ENCODE measurements at places on chromosomes 6 and 20. TPM values are rescaled to one million over a fixed set of nuclear protein-coding genes. Genes with fewer than 3 reads are reported as not detected.

DNA sequence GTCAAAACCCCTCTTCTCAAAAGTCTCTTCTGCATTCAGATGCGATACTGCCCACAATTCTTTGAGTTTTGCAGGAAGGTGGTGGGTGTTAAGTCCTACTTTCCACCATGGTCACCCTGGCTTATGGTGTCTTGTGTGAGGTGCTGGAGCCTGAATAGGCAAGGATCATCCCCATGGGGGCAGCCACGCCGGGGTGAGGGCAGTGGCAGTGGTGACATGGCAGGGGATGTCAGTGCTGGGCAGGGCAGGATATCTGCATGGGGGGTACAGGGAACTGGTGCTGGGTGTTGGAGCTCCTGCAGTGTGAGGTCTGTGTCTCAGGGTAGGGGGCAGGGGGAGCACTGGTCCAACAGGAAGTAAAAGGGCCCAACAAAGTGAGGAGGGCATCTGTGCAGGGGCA is 2.3 kb downstream of the MAS1 start:
- DNase-seq, result no peak

The GRM1 gene
- polyA plus RNA-seq, result not detected

GRCh38 chr6:29447670-29448069 is 8.6 kb downstream of the OR10C1 start:
- no peak for DNase-seq

DNA sequence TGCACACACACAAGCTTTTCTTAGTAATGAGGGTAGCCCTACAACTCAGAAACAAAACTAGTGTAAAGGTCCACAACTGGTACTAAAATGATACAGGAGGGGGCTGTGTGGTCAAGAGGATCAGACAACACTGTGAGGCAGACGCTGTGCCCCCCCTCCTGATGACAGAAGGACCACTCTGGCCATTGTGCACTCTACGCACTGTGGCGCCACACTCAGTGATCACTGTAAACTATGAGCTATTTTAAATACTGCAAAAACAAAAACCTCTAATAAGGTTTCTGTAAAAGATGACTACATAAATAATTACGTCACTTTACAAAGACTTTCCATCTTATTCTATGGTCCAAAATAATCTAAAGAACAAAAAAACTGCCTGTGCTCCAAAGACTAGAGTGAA is 96.1 kb downstream of the SLC23A2 start:
- no peak for DNase-seq

The PRL gene
- 0.04 TPM for polyA plus RNA-seq

- no peak for DNase-seq
These were observed 570.4 kb upstream of the EYS start for GRCh38 chr6:66277400-66277799.

- DNase-seq, result no peak
These were observed 16.3 kb upstream of the SERPINB9 start for GRCh38 chr6:2919401-2919800.

- DNase-seq, result no peak
These were observed 1265.4 kb upstream of the GJE1 start for GRCh38 chr6:140867336-140867735.

GRCh38 chr6:34004706-34005105 is 141.2 kb downstream of the GRM4 start:
- no peak for DNase-seq

DNA sequence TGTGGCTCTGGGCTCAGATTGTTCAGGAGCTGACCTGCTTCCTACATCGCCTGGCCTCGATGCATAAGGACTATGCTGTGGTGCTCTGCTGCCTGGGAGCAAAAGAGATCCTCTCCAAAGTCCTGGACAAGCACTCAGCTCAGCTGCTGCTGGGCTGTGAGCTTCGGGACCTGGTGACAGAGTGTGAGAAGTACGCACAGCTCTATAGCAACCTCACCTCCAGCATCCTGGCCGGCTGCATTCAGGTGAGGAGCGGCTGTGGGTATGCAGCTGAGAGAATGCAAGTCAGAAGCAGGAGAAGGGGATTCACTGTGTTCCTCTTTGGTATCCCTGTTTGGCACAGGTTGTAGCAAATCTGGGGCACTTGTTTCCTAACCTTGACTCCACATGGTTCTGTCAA is 17.9 kb downstream of the CUL9 start:
- peak; percentile 32 for DNase-seq

The SLPI gene
- polyA plus RNA-seq, result 82.3 TPM

- DNase-seq, result no peak
These were observed 28.3 kb downstream of the SAYSD1 start for GRCh38 chr6:39086711-39087110.

- no peak for DNase-seq
These were observed 181.9 kb downstream of the PDE7B start for GRCh38 chr6:136033416-136033815.

GRCh38 chr6:167754691-167755090 is 72.0 kb upstream of the AFDN start:
- DNase-seq, result no peak

All from sigmoid colon (tissue), 7 donors.